ENCODE measurements at places on chromosomes 4 and X. TPM values are rescaled to one million over a fixed set of nuclear protein-coding genes. Genes with fewer than 3 reads are reported as not detected.

The ADH1B gene
- 1,187 TPM for polyA plus RNA-seq

GRCh38 chr4:102693861-102694260 lies 66.9 kb downstream of the MANBA start:
- no peak for DNase-seq

DNA sequence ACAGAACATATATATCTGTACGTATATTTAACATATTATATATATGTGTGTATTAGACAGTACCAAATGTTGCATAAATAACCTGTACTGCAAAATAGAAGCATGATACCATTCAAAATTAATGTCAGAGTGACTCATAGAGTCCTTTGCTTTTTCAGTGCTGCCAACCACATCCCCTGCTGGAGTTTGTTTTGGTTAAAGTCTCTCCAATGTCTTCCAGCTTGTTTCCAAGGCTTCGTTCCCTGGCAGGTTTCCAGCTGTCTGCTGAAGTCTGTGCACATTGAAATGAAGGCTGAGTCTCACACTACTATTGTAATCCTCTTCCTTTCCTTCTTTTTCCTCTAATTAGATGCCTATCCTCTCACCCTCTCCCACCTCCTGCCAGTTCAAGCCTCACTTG lies 14.9 kb downstream of the NRK start:
- DNase-seq = peak; percentile 51

The TCEAL6 gene
- polyA plus RNA-seq = not detected

DNA sequence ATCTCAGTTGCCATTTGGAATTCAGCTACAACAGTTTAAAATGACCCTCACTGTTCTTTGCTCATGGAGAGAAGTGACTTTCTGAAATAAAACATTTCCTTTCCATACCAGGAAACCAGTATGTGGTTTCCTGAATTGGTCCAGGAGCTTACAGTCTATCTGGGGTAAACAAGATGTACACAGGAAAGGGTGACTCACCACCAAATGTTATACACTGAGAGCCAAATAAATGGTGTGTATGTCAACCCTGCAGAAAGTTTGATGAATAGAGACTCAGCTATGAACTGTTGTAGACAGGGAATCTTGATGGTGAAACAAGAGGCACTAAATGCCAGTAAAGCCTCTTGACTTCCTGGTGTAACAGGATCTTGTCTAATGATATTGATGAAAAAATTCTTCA lies 100.4 kb downstream of the HS6ST2 start:
- DNase-seq = no peak

The MORC4 gene
- polyA plus RNA-seq = 29.3 TPM

DNA sequence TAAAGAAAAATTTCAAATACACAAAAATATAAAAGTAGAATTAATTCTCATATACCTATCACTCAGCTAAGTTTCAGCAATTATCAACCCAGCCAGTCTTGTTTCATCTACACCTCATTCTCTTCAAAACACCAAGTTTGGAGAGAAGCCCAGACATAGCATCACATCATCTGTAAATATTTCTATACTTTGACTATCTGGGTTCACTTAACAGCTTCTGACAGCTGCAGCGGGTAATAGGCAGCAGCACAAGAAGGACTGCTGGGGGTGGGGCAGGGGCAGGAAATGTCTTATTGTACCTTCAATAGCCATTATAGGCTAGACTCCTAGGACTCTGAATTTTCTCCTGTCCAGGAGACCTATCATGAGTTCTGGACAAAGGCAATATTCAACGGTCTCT lies 54.1 kb downstream of the PHF8 start:
- DNase-seq = peak; percentile 70

The GAGE12H gene
- not detected for polyA plus RNA-seq

The AMOT gene
- polyA plus RNA-seq = 20.0 TPM

DNA sequence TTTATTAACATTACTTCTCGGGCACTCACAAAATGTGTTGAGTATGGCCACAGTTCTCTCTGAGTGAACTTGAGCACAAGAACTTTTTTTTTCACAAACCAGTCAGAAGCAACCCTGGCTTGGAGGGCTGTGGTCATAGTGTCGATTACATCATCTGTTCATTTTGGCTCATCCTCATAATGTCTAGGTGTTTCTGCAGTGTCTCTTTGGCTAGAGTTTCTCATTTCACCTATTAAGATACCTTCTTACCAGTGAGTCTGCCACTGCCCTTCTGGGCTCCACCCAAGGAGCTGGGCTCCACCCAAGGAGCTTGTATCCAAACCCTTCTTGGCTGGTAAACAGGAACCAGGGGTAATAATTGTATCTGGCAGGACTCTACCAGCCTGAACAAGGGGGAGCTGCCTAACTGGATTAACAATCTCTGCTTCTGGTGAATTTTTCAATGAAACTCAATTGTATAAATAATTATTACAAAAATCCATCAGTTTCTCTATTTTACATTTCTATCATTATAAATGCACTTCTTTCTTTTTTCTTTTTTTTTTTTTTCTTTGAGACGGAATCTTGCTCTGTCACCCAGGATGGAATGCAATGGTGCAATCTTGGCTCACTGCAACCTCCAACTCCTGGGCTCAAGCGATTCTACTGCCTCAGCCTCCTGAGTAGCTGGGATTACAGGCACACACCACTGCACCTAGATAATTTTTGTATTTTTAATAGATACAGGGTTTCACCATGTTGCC lies 667.7 kb upstream of the SLIT2 start:
- DNase-seq = no peak

The GPC3 gene
- polyA plus RNA-seq = 410 TPM

DNA sequence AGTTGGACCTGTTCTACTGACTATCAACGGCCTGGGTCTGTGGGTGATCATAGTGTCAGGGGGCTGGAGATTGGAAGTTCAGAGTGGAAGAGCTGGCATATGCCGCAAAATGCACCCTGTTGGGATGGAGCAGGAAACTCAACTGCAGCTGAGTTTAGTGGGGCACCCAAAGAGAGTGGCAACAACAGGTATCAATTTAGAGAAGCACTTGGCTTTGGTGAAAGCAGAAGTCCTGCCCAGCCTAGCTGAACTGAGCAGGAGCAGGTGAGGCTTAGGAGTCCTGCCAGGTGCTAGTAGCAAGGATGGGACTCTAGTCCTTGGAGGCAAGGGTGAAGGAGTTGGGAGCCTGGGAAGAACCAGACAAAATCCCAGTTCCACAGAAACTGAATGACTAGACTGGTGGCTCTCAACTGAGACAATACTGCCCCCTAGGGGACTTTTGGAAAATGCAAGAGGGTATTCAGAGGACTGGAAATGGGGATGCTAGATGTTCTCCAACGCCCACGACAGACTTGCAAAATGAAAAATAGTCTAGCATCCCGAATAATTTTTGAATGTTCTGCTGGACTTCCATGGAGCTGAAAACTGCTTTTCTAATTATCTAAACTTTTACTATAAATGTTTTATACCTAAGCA lies 49.4 kb downstream of the RTL9 start:
- peak; percentile 50 for DNase-seq

GRCh38 chrX:38919202-38919601 lies 117.9 kb downstream of the MID1IP1 start:
- no peak for DNase-seq

- no peak for DNase-seq
These were observed 281.5 kb downstream of the USP46 start for GRCh38 chr4:52377563-52377962.

The GATA1 gene
- 0.89 TPM for polyA plus RNA-seq

GRCh38 chr4:89906777-89907521 lies 12.3 kb downstream of the MMRN1 start:
- DNase-seq = no peak
